ENCODE measurements at places on chromosomes 11 and 22.
A peak's percentile ranks its signal among the peaks of the same experiment; 100 is the strongest.

GRCh38 chr11:107719557-107720302 lies 7.9 kb upstream of the SLN start:
- no peak for DNase-seq

- DNase-seq, result no peak
Observed at GRCh38 chr11:92259861-92260260, 35.2 kb downstream of the FAT3 start.

- DNase-seq, result no peak
Observed at GRCh38 chr11:124798991-124799347, 1.2 kb downstream of the MSANTD2 start.

GRCh38 chr11:107711861-107712755 lies at the start of gene SLN:
TSS of gene SLN (minus strand) at chr11:107712056.
- DNase-seq, result no peak

DNA sequence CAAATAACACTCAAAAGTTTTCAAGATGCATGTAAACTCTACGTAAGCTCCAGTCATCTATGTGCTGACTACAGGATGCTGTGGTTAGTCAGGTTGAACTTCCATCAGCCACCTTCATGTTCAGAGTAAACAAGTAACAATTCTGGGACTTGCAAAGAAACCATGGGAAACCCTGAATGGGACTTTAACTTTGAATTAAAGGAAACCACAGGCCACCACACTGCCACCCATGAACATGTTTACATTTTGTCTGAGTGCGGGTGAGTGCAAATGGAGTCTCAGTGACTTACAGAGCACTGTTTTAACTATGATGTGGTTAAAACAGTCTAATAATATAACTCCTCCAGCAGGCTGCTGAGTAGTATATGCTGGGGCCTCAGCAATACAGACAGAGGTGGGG lies 12.9 kb upstream of the SYTL2 start:
- no peak for DNase-seq

- no peak for DNase-seq
Observed at GRCh38 chr11:1219446-1219833, 3.4 kb upstream of the MUC5B start.

DNA sequence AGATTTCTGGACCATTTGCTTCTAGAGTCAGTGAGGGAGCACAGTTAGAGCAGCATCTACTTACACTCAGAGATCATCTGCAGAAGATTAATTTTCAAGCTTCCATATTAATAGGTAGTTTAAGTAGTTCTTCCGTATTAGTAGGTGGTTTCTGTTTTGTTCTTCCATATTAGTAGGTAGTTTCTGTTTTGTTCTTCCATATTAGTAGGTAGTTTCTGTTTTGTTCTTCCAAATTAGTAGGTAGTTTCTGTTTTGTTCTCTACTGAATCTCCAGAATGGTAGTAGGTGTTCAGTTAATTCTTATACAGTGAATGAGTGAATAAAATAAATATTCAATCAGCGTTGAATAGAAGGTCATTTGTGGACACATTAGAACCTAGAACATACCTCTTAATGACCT lies 175.7 kb downstream of the TMEM135 start:
- no peak for DNase-seq

GRCh38 chr11:119373921-119374631 lies 7.4 kb downstream of the USP2 start:
- DNase-seq, result peak; percentile 10

GRCh38 chr11:11366793-11367192 lies 13.7 kb upstream of the CSNK2A3 start:
- DNase-seq, result no peak

GRCh38 chr11:67517784-67518552 lies 5.3 kb downstream of the CABP2 start:
- no peak for DNase-seq

GRCh38 chr11:11370255-11370961 lies 17.4 kb upstream of the CSNK2A3 start:
- DNase-seq, result no peak

- DNase-seq, result no peak
Observed at GRCh38 chr11:63142459-63142858, 1.6 kb downstream of the SLC22A24 start.

Data from D721Med (cell line).